ENCODE measurements at places on chromosomes 7 and 10.

- DNase-seq: no peak
These were observed 1.4 kb downstream of the CUBN start for GRCh38 chr10:17128261-17128660.

- peak; percentile 59 for DNase-seq
These were observed at the start of gene BICC1 for GRCh38 chr10:58512491-58513187. BICC1 (plus strand) TSS chr10:58512872; CDS start chr10:58513144, 272 bp downstream.

GRCh38 chr10:44589181-44589943 lies 204.5 kb upstream of the CXCL12 start:
- no peak for DNase-seq

- DNase-seq: no peak
These were observed 111.2 kb upstream of the BET1 start for GRCh38 chr7:94115316-94115715.

DNA sequence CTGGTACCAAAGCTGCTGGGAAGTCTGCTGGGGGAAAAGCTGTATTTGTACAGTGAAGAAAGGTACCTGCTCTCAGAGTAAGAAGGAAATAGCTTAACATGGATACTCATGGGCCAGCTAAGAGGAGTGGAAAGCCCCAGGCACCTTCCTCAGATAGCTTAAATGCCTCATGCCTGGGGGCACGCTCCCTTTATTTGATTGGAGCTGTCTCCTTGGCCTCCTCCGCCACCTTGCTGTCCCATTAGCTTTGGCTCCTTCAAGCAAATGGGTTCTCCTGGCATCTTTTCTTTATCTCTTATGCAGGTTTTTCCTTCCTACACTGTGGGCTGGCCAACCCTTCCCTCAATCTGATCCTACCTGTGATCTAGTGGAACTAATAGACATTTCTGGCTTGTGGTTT lies 318.5 kb downstream of the SH2D4B start:
- no peak for DNase-seq

DNA sequence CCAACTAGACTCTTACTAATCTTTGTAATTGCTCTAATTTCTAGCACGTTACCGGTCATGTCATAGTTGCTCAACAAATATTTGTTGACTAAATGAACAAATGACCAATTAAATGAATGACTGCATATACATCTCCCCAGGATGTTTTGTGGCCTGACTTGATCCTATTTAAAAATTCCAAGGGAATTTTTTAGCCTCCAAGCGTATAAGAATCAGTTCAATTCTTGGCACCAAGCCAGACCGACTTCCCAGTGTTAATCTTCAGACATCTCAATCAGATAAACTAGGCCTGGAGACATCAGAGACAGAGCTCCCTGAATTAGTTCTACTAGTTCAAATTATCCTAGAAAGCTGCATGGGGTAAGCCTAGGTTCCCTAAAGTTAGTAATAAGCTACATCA lies 96.0 kb downstream of the GSAP start:
- DNase-seq: no peak

DNA sequence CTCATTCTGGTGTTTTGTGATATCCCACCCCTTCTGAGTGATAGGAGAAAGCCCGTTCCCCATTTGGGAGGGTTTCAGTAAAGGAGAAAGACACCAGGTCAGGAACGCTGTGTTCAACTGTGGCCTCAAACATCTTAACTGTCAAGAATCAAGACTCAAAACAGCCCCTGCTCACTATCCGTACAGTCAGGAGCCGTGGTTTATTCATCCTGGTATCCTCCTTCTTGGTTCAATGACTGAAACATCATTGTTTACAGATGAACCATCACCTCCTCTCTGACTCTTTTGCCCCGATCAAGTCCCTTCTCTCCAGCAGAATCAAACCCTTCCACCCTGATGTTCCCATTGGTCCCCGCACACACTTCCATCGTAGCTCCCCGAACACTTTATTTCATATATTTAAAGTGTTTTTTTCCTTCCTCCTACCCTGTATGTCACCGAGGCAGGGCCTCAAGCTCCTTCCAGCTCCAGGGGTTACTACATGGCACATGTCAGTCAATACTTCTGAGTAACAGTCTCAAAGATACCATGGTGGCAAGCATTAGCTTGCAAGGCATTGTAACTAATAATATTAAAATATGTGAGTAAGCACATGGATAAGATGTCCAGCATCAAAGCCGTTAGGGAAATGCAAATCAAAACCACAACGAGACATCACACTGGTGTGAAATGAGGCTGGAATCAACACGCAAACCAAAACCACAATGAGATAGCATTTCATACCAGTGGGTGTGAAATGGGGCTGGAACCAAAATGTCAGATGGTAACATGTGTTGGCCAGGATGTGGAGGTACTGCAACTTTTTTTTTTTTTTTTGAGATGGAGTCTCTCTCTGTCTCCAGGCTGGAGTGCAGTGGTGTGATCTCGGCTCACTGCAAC lies 124.7 kb upstream of the C1QL3 start:
- no peak for DNase-seq

- no peak for DNase-seq
These were observed 659 bp downstream of the OPTN start for GRCh38 chr10:13100349-13101294.

GRCh38 chr7:90402785-90403173 lies 482 bp upstream of the CLDN12 start:
- no peak for DNase-seq

- DNase-seq: no peak
These were observed 24.9 kb upstream of the NEBL start for GRCh38 chr10:20922033-20922432.

DNA sequence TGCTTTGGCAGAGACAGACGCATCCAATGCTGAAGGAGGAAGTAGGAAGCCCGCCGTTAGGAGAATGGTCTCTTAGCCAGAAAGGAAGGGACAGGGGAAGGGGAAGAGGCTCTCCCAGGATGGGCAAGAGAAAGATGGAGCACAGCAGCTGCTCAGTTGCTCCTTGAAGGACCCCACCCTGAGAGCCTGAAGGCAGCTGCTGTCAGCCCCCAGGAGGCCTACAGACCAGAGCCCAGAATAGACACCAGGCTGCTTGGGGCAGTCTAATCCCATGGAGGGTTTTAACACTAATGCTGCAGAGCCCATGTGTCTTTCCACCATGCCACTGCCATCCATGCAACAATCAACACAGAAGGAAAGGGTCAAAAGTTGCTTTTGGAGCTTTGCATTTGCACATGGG lies 3.5 kb upstream of the C7orf33 start:
- DNase-seq: no peak

DNA sequence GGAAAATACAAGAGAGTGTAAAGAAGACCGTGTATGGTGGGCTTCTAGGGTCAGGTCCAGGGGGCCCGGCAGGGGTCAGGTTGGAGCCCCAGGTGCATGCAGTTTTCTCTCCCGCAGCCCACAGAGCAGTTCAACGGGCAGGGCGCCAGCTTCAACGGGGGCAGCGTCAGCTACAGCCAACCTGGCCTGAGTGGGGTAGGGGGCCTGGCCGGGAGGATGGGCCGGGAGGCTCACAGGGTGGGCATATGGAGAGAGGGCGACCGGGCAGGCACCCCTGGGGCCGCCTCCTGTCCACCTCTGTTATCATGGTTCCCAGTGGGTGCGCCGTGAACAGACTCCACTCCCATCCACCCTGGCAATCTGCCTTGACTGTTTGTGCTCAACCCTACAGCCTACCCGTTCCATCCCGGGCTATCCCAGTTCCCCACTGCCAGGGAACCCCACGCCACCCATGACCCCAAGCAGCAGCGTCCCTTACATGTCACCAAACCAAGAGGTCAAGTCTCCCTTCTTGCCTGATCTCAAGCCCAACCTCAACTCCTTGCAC lies 11.5 kb downstream of the ZMIZ2 start:
- DNase-seq: no peak

DNA sequence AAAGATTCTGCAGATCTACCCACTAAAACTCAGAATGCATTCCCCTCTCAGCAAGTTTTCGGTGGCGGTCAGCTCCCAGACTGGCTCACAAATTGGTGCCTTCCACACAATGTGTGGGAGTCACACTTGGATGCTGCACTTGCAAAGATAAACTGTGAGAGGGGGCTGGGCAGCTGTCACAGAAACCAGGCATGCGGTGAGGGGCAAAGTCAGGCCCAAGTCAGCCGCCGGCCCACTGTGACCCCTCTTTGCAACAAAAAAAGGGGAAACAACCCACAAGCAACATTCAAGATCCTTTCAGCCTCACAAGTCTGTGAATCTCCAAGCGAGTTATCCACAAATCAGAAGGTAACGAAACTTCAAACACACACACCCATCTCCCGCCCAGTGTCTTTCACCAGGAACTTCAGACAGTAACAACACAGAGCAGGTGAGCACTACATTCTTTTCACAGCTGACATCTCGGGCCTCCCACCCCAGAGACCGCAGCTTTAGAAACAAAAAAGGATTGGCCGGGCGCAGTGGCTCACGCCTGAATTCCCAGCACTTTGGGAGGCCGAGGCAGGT lies 32.0 kb downstream of the SNX8 start:
- DNase-seq: no peak

DNA sequence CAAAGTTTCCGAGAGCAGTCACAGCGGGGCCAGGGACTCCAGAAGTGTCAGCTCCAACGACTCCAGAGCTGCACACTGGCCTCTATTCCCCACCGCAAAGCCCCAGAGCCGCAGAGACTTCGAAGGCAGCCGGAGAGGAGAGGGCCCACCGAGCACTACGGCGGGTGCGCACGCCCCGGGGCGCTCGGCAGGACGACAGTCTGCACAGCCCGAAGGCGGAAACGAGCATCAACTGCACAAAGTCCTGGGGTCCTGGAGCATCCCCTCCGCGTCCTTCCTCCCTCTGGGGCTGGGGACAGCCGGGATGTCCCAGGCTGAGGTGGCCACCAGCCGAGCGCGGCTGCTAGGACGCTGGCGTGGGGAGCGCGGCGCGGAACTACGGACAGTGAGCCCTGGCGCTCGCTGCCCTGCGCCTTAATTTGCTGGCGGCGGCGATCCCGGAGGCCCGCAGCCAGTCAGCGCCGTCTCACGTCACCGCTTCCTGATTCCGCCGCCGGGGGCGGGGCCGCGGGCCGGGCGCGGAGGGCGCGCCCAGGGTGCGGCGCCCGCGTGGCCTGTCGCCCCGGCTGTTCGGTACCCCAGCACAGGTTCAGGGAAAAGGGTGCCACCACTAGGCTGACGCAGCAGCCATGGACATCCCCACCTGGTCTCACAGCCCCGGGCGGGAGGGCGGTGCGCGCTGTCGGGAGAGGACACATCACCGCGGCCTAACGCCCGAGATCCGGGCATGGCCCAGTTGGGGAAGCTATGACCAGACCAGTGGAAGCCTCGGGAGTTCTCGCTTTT lies at the start of gene TBX20:
TBX20 (minus strand) TSS at position 391 of the 786 bp plus-strand sequence. CDS start 480 bp downstream, outside the sequence.
- DNase-seq: peak; percentile 86

DNA sequence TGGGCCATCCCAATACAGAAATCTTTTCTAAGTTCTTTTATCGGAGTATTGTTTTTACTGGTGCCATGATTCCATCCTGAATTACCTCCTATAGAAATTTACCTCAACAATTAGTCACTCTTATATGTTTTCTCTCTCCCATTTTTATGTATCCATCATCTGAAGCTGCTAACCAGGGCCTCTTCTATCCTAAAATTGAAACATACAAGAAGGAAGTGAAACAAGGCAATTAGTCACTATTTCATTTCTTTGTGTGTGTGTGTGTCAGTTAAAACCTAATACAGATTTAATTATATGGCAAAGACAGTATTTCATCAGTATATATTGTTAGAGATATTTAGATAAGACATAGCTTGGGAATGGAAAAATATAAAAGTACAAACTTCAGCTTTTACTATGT lies 148.4 kb upstream of the AHR start:
- no peak for DNase-seq

GRCh38 chr7:26046150-26046549 lies 105.8 kb upstream of the NFE2L3 start:
- no peak for DNase-seq

DNA sequence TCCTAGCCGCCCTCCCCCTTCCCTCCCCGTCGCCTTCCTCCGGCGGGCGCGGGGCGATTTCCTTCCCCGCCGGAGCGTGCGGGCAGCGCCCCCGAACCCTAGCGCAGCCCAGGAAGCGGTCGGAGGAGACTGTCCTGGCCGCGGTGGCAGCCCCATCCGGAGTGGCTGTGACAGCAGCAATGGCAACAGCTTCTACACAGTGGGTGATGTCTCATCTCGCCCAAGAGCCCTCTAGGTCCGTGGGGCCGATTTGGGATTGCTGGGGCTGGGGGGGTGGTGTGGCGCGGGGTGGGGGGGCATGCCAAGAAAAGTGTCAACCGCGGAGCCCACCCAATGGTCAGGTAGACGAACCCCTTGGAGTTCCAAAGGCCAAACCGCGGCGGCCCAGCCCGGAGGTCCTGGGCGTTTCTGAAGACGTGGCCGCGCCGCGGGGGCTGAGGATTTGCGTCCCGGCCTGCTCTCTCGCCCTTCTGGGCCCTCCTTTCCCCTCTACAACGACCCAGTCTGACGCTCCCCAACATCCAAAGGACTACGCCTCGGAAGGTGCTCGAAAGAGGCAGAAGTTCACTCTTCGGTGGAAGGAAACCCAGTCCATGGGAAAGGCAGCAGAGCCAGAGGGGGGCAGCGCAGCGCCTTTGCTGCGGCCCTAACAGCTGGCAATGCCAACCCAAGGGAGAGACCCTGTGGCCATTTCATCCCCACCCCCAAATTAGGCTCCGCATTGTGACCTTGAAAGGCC lies 603 bp upstream of the TWIST1 start:
- DNase-seq: no peak

DNA sequence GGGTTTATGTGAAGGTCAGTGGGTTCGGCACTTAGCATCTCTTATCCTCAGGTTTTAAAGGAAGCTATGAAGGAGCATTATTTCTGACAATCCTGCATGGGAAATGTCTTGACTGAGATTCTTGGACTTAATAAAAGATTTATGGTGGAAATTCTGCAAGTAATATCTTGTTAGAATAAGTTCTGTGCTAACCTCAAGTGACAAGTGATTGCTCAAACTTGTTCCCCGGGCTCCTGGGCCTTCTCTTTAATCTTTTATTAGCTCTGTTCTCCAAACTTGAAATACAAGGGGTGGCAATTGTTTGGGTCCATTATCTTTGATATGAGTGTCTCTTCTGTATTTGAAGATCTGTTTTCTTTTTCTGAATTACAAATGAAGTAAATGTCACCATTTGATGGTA lies 140.6 kb upstream of the CTBP2 start:
- no peak for DNase-seq

DNA sequence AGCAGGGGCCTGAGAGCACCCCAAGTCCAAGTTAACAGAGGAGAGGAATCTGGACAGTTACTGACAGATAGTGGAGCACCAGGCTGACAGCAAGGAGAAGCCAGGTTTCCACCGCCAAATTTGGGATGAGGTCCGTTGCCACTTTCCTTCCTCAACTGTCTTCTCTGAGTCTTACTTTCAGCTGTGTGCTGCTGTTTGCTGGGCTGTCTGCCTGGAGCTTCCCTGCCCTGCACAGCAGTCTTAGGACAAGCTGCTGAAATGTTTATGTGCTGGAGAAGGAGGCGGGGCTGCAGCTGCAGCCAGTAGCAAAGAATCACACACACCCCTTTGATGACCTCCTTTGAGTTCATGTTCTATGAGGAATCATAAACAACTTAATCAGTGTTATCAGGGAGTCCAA lies 17.4 kb upstream of the CYP3A7 start:
- no peak for DNase-seq
